CD4-positive, alpha-beta T cell treated with Interleukin-1 beta for 1 hour (primary cell): ENCODE measurements at places on chromosomes 7 and 10.

DNA sequence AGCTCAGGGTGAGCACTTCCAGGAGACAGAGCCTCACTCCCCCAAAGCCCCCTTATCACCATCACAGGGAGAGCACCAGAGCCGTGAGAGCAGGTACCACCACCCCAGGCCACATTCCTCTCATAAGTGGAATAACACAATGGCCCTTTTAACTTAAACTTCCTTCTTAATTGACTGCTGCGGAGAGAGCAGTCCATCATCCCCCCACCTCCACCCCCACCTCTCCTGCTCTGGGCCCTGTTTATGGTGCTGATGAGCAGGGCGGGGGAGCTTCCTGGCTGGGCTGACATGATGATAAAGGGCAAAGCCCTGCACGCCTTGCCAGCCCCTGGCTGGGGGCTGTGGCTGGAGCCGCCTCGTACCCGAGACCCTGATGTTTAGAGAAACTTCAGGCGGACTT lies 81.4 kb upstream of the PODXL start:
- no peak for DNase-seq

GRCh38 chr7:152025937-152026890 lies 740 bp downstream of the GALNT11 start:
- no peak for DNase-seq

DNA sequence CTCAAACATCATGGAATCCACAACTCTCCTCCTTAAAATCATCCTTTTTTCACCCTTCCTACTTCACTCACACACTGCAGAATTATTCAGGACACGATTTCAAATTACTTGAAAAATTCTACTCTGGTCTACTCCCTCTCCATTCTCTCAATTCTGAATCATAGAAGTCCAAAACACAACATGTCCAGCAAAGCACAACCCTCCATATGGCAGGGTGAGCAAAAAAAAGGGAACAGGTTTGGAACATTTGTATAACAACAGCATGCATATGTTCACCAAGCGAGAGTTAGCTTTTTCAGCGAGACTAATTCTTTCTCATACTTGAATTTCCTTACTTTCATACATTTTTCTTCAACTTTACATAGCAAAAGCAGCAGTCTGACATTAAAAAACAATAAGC lies 73.4 kb downstream of the ABI1 start:
- no peak for DNase-seq

DNA sequence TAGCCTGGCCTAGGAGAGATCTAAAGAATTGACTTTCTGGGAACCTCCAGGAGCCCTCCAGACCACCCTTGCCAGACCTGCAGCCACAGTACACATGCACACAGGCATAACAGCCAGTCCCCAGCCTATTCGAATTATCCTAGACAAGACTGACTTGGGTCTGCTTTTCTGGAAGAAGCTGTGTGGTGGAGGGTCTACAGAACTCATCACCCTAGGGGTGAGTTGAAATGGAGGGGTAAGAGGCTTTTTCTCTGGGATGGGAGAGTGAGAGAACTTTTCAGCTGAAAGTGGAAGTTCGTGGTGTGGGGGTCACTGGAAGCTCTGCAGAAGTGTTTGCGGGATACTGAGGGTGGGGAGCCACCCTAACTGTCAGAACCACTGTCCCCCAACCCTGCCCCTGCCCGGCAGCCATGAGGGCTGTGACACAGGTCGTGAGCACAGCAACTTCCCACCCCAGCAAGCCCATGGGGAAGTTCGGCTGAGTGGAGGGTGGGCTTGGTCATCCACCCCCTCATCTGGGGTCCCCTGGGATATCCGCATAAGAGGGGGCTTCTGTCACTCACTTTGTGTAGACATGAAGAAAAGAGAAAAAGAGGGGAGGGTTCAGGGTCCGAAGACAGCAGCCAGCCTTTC lies 7.8 kb downstream of the TLX1 start:
- DNase-seq, result no peak

DNA sequence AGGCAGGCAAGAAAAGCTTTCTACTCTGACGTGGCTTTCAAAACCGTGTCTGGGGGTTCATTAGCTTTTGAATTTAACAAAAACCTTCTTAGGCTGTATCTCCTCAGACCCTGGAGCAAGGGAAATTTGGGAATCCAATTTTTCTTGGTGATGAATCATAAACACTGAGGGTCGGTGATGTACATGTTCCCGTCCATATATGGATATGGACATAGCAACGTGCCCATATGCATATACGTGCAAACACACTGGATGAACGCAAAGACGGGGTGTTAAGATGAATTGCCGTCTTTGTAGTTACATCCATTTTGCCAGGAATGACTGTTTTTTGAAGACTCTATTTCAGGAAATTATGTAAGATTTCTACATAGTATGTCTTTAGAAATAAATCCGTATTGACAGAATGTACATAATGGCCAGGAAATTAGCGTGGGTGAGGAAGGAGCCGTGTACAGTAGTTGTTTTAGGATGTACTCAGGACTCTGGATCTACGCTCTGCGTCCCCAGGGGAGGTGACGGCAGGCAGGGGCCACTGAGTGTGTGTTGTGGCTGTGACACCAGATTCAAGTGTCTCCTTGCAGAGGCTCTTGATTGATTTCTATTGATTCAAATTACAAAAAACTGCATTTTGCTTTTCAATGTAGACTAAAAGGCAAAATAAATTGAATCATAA lies 238.2 kb downstream of the DNAJB6 start:
- no peak for DNase-seq
